ENCODE measurements at places on chromosomes 6 and 20.
A peak's percentile ranks its signal among the peaks of the same experiment; 100 is the strongest.

- DNase-seq: no peak
Observed at GRCh38 chr6:2921520-2922115, 18.5 kb upstream of the SERPINB9 start.

DNA sequence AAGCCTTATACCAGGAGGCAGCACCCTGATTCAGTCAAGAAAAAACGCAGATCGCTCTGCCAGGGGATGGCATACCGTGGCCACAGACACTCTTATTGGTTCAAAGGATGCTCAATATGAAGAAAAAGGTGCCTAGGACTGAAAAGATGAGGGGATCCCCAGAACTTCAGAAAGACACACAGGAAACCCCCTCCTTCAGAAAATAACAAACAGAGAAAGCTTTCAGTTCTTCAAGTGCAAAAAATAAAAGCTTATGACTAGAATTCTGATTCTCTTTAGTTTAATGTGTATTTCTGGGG lies 17.7 kb upstream of the MYB start:
- peak; percentile 49 for DNase-seq

- DNase-seq: no peak
Observed at GRCh38 chr6:54320871-54321270, 12.6 kb downstream of the TINAG start.

- DNase-seq: no peak
Observed at GRCh38 chr6:36691612-36692011, 6.0 kb upstream of the RAB44 start.

- DNase-seq: no peak
Observed at GRCh38 chr6:88381289-88381642, 215.1 kb upstream of the CNR1 start.

DNA sequence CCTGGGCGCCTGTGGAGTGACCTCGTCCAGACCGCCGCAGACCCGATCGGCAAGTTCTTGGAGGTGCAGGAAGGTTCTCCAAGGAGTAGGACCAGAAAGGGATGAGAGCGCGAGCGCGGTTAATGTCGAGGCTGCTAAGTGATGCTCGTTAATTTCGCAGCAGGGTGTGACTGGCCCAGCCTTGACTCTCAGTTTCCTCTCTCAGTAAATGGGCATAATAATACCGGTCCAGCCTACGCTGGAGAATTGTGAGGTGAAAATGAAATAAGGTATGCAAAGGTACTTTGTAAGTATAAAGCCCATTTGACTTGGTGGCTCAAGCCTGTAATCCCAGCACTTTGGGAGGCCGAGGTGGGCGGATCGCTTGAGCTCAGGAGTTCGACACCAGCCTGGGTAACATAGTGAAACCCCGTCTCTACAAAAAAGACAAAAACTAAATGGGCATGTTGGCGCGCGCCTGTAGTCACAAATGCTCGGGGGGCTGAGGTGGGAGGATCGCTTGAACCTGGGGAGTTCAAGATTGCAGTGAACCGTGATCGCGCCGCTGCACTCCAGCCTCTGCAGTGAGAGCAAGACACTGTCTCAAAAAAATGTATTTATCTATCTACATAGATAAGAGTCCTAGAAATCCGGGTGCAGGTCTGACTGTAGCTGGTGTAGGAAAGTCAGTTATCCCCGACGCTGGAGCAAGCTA lies 634 bp upstream of the BTBD9 start:
- DNase-seq: no peak
